Stimulated activated CD8-positive, alpha-beta memory T cell treated with anti-CD3 and anti-CD28 coated beads, Interleukin-7, amount 100 ng/mL, for 1 hour (primary cell): ENCODE measurements at places on chromosomes 2 and 18.

GRCh38 chr2:117815946-117816345, 1.5 kb downstream of the DDX18 start:
- no peak for DNase-seq

GRCh38 chr2:222269132-222269531, 29.7 kb downstream of the PAX3 start:
- DNase-seq = no peak

DNA sequence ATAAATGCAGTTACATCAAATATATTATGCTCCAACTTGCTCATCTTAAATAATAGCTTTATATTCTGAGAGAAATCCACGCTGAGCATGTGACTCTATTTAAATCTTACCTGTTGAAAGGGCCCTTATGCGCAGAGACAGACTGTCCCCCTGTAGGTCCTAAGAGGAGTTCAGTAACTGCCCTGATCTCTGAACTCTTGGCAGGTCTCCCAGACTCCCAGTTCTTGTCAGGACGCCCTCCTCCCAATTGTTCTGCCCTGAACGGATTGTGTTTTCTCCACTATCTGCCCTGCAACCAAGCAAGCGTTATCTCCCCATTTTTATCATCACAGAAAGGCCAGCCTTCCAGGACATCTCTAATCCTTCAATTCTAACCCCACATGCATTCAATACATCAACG, 954.6 kb downstream of the TSN start:
- no peak for DNase-seq

DNA sequence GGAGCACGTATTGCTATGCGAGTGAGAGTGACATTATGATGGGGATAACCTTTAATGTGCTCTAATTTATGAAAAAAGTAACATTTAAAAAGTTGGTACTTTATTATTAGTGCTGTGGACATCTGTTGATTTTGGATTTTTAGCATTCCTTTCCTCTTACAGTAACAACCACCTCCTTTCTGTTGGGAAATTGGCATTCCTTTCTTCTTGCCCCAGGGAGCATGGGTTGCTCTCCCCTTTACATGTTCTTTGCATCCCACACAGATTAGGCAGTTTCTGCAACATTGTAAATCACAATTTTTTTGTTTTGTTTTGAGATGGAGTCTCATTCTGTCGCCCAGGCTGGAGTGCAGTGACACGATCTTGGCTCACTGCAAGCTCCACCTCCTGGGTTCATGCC, 300.2 kb downstream of the LPIN1 start:
- DNase-seq = no peak

GRCh38 chr2:112876257-112876970, 34.6 kb upstream of the IL37 start:
- DNase-seq = no peak

DNA sequence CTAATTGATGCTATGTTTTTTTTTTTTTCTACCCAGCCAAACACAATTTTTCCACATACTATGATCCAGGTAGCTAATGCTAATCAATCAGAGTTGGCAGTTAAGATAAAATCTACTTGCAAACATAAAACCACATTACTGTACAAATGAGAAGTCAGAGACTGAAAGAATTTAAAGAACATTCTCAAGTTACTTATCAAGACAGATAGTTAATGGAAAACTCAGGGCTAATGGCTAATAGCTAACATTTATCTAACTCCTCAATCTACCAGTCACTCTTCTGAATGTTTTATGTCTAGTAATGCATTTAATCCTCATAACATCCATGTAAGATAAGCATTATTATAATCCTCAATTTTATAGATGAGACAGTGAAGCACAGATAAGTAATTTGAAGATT, 537.6 kb upstream of the SETBP1 start:
- no peak for DNase-seq

- DNase-seq = no peak
These were observed 48.4 kb upstream of the TBR1 start for GRCh38 chr2:161367675-161368074.

GRCh38 chr2:9543557-9543956, 12.1 kb downstream of the ADAM17 start:
- DNase-seq = no peak

DNA sequence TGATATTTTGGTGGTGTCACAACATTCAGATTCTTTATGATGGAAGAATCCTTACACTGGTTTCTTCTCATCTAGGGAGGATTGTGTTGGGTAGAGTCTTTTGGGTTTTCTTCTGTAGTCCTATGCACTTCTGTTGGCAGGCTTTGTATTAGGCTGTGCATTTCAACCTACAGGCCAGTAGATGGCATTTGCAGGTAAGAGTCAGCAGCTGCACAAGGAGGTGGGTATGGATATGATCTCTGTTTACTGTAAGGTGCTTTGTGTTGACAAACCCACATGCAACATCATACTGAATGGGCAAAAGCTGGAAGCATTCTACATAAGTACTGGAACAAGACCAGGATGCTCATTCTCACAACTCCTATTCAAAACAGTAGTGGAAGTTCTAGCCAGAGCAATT, 656.8 kb downstream of the METTL4 start:
- DNase-seq = no peak

- DNase-seq = no peak
These were observed 94.1 kb upstream of the THOC1 start for GRCh38 chr18:361941-362310.

- no peak for DNase-seq
These were observed 96.8 kb downstream of the VAPA start for GRCh38 chr18:10010611-10011015.

DNA sequence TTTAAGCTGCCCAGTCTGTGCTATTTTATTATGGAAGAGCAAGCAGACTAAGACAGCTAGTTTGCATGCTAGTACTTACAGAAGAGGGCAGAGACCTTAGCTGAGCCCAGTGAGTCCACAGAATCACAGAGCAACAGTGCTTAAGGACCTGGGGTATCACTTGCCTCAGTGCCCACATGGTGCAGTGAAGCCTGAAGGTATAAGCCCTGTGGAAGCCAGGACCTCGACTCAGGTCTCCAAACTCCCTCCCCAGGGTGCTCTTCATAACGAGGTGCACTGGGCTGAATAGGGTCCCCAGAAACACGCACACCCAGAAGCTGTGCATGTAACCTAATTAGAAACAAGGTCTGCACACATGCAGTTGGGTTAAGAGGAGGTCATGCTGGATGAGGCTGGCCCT, 718.1 kb downstream of the GALR1 start:
- no peak for DNase-seq

DNA sequence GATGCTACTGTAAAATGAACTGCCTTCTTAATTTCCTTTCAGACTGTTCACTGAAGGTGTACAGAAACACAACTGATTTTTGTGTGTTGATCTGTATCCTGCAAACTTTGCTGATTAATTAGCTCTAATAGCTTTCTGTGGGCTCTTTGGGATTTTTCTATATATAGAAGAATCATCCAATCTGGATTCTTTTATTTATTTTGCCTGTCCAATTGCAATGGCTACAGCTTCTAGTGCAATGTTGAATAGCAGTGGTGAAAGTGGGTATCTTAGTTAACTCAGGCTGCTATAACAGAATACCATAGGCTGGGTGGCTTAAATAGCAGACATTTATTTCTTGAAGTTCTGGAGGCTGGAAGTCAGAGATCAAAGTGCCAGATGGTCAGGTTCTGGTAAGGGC, 74.4 kb downstream of the ID2 start:
- DNase-seq = no peak

DNA sequence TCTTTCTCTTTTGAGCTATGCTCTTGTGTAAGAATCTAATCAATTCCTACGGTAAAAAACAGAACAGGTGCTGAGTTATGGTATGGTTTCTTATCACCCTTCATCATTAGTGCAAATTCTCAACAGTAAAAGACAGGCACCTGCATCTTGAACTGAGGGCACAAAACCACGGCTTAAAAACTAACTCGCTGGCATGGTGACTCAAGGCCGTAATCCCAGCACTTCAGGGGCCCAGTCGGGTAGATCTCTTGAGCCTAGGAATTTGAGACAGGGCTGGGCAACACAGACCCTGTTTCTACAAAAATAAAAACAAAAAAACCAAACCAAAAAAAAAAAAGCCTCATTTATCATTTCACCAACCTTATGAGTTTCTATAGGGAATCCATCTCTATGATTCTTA, 33.3 kb downstream of the THAP4 start:
- DNase-seq = no peak

DNA sequence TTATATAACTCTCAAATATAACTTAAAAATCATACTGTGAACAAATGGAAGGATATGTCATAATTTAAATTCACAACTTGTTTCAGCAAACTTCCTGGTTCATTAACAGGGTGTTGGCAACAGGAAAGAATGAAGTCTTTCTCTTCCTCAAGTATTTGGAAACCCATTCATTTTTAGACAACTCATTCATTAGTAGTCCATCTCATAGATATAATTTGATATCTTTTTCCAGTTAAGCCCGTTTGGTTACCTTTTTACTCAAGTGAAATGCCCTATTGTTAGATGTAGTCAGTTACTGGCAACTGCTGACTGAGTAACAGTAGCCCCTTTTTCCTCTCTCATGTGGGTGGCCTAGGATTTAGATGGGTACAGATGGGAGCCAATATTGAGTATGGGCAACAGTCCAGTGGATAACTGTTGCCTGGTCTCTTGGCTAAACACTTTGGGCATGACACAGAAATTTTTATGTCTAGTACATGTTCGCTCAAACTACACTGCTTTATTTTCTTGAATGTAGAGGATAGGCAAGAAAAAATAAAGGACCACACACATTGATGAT, 4.6 kb upstream of the UGP2 start:
- DNase-seq = no peak

- no peak for DNase-seq
These were observed 673.8 kb upstream of the FANCL start for GRCh38 chr2:58914733-58915505.

DNA sequence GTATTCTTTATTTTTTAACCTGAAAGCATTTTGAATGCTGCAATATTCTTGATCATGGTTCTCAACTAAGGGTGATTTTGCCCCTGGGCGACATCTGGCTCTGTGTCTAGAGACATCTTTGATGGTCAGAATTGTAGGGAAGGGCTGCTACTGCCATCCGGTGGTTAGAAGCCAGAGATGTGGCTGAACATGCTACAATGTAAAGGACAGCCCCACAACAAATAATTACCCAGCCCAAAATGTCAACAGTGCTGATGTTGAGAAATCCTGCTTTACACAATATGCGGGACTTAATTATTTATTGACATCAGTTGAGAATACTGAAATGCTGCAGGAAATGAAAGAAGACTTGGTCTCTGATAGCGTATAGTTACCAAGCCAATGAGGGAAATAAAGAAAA, 37.5 kb upstream of the SERPINB2 start:
- DNase-seq = no peak

- DNase-seq = no peak
These were observed 206.3 kb upstream of the GYPC start for GRCh38 chr2:126449677-126450076.

- DNase-seq = no peak
These were observed 23.1 kb downstream of the FAM178B start for GRCh38 chr2:96963316-96963715.

DNA sequence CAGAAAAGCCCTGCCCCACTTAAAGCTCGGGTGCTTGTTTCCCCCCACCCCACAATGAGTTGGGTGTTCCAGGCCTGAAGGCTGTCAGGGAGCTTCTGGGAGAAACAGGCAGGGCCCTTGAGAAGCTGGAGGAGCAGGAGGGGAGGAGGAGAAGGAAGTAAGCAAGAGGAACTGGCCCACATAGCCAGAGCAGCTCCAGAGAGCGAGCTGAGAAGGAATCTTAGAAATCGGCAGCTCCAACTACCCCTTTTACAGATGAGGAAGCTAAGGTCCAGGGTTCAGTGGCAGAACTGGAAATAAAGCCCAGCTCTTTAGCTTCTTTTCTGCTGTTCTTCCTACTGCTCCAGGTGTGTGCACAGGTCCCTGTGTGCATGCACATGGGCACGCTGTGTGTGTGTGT, 12.7 kb upstream of the KCNK3 start:
- no peak for DNase-seq

DNA sequence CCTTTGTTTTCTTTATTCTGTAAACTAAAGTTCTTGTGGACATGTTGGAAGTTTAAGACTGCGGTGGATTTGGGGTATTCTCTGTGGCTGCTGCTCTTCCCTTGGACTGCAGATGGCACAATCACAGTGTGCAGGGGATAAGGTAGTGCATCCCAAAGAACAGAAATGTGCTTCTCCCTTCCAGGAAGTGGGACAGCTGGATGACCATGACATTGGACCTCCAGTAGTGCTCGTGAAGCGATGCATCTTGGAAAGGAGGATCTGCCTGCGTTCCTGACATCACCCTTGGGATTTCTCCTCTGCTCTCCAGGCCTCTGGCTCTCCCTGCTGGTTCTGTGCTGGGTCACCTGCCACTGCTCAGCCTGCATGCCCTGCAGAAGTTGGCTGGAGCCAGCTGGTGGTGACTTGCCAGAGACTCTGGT, 109.9 kb downstream of the SLC4A3 start:
- no peak for DNase-seq

GRCh38 chr2:20396356-20397000, 45.8 kb upstream of the PUM2 start:
- DNase-seq = no peak

DNA sequence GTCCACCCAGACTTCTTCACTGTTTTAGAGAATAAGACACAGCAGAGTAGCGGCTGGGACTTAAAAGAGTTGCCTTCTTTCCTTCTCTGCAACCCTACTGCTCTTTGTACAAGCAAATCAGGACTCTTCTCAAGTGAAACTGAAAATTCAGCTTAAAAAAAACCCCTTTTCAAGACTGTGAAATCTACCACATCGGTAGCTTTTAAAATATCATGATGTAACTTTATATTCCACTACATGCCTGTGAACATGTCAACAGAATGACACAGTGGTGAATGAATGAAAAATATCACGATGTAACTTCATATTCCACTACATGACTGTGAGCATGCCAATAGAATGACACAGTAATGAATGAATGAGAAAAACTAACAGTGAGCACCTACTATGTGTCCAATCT, 53.4 kb downstream of the TCF4 start:
- no peak for DNase-seq

DNA sequence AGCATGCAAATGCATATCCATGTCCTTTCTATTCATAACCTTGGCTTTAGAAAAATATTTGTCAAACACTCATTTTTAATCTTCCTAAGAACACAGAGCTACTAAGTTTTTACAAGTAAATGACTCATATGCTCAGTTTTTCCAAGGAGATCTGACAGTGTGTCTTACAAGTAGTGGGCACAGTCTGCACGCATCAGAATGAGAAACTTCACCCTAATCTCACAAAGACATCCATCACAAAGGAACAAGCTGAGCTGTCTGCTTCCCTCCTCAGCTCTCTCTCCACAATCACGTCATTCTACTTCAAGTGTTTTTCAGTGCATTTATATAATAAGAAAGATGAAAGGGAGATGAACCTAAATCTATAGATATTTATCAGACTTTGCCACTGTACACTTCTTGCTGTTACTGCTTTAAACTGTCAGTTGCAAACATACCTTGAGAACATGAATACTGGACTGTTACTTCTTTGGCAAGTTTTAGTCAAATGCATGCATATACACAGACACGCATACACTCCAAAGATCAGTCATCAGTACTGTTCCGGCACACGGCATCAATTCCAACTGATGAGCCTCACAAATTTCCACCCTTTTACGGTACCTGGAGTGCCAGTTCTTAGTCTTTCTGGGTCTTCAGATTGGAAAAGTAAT, 75.7 kb downstream of the RBMS1 start:
- DNase-seq = no peak
